ENCODE measurements at places on chromosomes 1 and 21.
A peak's percentile ranks its signal among the peaks of the same experiment; 100 is the strongest.

DNA sequence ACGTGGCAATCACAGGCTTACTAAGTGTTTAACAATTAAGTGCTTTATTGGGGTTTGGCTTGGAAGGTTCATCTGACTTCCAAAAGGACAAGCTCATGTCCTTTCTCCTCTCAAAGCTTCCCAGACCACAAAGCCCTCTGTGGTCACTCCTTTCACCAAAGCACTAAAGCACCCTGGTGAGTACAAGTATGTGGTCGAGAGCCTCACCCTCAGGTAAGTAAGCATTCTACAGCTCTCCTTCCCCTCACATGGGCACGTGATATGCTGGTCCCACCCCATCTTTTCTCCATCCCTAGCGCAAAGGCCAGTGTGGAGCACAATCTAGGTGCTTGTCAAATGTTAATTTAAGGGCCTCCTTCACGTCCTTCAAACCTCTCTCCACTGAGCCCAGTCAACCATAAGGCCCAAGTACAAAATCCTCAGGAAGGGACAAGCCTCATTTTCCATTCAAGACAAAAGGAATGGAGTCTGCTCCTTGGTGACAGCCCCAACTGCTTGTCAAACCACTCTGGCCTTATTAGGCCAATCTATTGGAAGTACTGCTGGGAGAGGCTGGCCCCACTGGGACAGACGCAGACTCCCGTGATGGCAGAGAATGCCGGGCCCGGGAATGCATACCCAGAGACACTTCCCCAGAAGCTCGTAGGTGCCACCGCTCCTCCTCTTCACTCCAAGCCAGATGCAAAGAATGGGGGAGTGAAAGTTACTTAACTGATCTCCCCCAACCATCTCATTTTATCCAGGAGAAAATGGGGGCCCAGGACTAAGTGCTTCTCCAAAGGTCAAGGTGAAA is 7.8 kb downstream of the STMN1 start:
- no peak for DNase-seq

DNA sequence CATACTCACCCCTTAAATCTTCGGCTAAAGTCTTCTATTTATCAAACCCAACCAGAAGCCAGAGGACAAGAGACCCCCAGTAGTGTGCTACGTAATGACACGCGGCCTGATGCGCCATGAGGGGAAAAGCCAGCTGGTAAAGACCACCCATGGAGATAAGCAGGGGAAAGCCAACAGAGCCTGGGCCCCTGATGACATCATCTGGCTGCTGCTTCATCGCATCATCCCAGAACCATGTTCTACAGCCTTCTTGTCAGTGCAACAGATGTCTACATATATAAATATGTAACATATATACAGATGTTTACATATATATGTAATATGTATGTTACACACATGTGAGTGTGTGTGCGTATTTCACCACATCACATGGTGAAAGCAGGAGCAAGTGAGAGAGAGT is 81.7 kb upstream of the VANGL1 start:
- no peak for DNase-seq

- DNase-seq = no peak
Observed at GRCh38 chr1:222995236-222995580, 147.8 kb downstream of the TLR5 start.

DNA sequence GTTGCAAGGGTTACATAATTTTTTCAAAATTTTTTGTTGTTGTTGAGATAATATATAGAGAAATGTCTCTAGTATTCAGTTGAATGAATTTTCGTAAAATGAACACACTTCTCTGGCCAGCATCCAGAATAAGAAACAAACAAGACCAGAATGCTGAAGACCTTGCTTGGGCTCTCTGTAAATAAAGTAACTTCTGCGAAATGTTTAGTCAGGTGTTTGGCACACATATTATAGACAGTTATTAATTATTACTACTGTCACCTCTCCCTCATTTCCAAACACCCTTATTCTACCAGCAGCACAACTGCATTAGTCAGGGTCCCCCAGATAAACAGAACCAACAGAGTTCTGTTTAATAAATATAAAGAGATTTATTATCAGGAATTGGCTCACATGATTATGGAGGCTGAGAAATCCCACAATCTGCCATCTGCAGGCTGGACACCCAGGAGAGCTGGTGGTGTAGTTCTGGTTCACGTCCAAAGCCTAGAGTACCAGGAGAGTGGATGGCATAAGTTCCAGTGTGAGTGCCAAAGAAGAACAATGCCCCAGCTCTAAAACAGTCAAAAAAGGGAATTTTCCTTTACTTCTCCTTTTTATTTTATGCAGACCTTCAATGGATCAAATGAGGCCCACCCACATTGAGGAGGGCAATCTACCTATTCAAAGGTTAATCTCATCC is 44.1 kb upstream of the KCND3 start:
- DNase-seq = no peak

DNA sequence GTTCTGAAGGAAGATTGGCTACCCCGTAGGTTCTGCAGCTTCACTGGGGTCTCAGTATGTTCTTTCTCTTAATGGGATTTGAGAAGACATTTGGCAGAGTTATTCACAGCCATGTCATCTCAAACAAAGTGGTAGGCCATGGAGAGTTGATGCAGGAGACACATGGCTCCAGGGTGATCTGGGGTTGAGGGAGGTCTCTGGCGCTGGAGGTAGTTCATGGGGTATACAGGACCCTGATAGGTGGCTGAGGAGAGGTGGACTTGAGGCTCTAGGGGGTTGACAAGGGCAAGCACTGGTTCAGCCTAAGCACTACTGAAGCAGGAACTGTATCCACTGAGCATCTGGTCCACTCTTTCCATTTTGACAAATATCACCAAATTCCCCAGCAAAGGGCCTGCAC is 100.4 kb downstream of the C1orf94 start:
- no peak for DNase-seq

DNA sequence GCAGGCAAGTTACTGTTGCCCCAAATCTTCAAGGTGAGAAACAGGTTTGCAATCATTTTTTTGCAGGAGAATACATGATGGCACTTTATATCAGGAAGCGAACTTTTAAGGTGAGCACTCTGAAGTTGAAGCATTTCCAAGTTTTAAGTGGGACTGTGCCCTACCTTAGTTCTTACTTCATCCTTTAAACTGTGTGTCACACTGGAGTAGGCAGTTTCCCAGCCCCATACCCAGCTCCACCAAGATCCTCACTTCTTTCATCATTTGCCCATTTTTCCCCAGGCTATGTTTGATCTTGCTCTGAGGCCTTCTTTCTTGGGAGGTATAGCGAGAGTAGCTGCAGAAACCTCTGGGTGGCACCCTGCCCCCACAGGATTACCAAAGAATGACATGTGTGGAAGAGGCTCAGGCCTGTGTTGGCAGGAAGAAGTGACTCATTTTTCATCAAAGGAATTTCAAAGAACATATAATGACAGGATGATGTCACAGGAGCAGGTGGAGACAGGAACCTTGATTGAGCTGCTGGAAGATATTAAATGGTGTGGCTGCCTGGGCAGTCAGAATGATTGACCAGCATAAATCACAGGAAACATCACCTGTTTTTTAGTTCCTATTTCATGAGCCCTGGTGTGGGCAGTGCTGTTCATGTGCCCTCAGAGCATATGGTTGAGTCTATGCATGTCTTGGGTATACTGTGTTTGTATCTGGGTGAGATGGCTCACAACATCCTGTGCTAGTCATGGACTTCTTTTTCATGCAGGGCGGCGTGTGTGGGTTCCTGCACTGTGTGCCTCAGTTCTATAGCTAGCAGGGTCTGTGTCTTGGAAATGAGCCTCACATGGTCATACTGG is 20.8 kb upstream of the MACF1 start:
- peak; percentile 93 for DNase-seq

DNA sequence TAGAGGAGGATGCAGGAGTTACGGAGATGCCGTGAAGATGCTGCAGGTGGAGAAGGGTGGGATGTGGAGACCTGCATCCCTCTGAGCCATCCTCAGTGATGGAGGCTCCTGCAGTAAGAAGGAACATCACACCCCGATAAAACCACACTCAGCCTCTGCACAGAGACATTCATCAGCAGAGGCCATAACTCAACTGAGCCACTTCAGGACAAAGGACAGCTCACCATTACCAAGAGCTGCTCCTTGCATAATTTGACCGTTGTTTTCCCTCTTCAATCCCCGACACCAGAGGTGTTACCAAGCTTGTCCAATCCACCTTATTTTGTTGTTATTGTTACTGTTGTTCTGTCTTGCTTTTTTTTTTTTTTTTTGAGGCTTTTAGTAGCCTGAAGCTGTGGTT is 543.9 kb downstream of the AJAP1 start:
- DNase-seq = no peak

- DNase-seq = no peak
Observed at GRCh38 chr1:192630521-192631287, 5.2 kb upstream of the RGS13 start.

DNA sequence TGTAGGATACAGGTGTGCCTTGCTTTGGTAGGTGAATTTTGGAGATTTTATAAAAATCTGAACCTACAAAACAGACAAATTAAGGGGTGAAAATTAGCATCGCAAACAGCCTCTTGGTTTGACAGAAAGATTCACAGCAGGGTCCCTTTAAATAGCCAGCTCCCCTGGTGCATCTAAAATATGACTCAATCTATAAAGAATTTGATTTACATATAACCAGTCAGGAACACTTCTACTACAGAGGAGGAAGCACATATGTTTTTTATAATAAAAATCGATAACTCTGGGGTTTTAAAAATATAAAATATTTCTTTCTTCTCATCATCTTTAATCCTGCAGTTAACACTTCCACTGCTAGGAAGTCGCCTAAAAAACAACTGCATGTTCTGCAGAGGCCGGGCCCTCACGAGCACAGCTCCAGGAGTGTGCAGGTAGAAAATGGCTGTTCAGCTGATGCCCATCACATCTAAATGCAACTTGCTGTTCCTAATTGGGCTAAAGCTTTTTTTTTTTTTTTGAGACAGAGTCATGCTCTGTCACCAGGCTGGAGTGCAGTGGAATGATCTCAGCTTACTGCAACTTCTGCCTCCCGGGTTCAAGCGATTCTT is 203.4 kb downstream of the HS2ST1 start:
- DNase-seq = no peak

DNA sequence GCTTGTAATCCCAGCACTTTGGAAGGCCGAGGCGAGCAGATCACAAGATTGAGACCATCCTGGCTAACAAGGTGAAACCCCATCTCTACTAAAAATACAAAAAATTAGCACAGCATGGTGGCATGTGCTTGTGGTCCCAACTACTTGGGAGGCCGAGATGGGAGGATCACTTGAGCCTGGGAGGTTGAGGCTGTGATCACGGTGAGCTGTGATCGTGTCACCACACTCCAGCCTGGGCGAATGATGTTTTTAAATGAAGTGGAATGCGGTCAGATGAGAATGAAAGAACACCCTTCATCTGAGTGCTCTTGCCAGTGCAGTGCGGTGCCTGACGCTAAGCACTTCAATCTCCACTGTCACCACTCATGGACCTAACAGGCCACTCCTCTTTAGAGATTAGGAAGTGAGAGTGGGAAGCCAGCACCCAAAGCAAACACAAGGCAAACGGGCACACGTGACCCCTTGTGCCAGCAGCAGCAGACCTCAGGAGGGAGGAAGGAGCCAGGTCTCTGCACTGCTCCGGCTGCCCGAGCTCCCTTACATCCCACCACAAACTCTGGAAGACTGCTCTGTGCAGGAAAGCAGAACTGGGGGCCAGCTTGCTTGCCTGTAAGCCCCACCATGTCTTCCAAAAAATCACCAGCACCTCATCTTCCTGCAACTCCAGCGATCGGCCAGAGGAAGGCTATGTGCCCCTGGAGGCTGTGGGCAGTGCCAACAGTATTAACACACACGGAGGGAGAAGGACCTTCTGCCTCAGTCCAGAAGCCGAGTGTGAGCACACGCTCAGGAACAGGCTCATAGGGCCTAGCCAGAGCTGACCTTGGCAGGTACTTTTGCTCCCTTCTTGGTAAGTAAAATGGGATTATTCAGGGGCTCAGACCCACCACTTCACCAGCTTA is 9.7 kb downstream of the CTNNBIP1 start:
- DNase-seq = no peak

DNA sequence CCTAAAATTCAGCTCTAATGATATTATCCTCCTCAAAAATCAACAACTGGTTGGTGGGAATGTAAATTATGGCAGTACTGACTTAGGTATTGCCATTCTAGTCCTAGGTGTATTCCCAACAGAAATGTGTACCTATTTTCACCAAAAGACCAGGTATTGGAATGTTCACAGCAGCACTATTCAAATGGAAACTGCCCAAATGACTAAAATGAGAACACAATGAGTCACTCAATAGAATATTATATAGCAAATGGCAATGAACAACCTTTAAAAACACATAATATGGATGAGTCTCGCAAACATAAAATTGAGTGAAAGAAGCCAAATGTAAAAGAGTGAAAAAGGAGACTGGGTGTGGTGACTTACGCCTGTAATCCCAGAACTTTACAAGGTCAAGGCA is 44.9 kb downstream of the GADD45A start:
- DNase-seq = peak; percentile 42

DNA sequence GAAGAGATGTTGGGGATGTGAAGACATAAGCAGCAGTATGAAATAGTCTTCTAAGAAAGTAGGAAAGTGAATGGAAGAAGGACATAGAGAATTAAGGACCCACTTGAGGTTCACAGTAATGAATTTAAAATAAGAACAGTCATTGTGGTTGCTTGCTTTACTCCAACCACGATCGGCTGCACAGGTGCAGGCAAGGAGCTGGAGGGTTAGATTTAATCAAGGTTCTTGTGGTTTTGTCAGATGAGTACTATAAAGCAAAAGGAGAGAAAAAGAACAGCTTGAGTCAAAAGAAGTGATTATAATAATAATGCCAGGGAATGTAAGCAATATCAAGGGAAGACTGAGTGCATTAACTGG is 46.1 kb upstream of the RBM34 start:
- DNase-seq = peak; percentile 73

DNA sequence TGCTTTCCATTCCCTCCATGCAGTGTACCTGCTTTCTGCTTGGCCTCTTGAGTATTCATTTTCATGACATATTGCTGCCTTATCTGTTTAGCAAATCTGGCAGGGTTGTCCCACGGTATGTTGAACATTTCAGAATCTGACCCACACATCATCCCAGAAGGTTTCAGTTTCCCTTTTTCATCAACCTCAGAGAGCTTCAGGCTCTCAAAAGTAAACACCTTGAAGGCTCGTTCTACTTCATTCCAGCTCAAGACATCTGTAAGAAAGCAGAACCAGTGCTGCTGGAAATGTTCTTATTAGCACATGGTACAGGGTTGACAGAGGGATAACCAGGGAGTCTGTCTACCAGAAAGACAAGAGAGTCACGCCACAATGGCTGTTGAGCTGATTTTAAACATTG is 103.6 kb downstream of the SPAG17 start:
- DNase-seq = peak; percentile 16

- DNase-seq = peak; percentile 4
Observed at GRCh38 chr1:66532798-66533783, 862 bp upstream of the SGIP1 start.

- DNase-seq = peak; percentile 91
Observed at GRCh38 chr1:15918962-15919715, 56.8 kb downstream of the ZBTB17 start.

GRCh38 chr21:38660333-38661196 is 145.2 kb upstream of the ETS2 start:
- peak; percentile 2 for DNase-seq

DNA sequence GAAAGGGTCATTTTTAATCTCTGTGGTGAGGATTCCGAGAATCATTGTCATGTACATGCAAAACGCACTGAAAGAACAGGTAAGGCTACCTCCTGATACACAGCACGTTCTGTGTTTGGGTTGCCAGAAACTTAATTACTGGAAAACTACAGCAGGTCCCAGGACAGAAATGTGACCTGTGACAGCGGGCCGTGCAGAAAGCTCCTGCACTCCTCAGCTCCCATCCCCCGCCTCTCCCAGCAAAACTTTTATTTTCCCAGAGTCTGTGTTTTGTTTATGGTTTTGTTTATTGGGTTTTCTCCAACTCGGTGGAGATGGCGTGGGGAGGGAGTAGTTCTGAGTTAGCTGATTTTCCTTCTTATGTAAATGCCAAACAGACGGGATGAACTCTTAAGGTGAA is 44.7 kb downstream of the SLC44A3 start:
- no peak for DNase-seq
